ENCODE measurements at places on chromosomes 7 and 10. TPM values are rescaled to one million over a fixed set of nuclear protein-coding genes. Genes with fewer than 3 reads are reported as not detected.

Gene CDC14C
- total RNA-seq, result not detected

Gene RNF32
- 1.3 TPM for total RNA-seq

Gene EPHB4
- total RNA-seq, result 21.4 TPM

Gene TOMM7
- 210 TPM for total RNA-seq

Gene GIMAP7
- 15.7 TPM for total RNA-seq

Gene GNAT3
- total RNA-seq, result not detected

Gene EPO
- total RNA-seq, result not detected

Gene FAM131B
- total RNA-seq, result 0.48 TPM

Gene INHBA
- 0.59 TPM for total RNA-seq

Gene HMX2
- total RNA-seq, result not detected

Gene CC2D2B
- 2.9 TPM for total RNA-seq

Gene STEAP1B
- total RNA-seq, result 0.66 TPM

Gene ENTPD1
- total RNA-seq, result 18.4 TPM

Gene TMEM26
- 19.0 TPM for total RNA-seq

Gene FAM221A
- 18.1 TPM for total RNA-seq

GRCh38 chr7:77752016-77752415 lies 46.2 kb downstream of the TMEM60 start:
- DNase-seq, result no peak

DNA sequence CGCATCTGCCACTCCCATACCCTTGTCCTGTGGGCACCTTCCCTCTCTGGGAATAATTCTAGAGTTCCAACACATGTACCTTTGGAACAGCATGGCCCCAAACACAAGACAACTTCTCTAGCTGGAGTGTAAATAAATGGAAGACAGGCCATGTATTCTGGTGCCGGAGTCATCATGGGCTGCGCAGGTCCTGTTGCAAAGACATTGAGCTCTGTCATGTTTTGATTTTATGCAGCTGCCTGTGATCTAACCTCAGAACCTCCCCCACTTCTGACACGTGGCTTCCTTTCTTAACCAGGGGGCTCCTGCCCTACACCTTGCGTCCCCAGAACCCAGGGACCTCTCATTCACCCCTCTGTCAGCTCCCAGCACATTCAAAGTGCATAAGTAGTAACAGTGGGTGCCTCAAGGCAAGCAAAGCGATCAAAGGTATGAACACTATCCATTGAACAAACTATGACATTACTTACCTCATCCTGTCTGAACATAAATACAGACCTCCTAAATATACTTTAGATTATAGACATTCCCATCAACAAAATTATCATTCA lies 219.9 kb downstream of the FGFR2 start:
- no peak for DNase-seq

DNA sequence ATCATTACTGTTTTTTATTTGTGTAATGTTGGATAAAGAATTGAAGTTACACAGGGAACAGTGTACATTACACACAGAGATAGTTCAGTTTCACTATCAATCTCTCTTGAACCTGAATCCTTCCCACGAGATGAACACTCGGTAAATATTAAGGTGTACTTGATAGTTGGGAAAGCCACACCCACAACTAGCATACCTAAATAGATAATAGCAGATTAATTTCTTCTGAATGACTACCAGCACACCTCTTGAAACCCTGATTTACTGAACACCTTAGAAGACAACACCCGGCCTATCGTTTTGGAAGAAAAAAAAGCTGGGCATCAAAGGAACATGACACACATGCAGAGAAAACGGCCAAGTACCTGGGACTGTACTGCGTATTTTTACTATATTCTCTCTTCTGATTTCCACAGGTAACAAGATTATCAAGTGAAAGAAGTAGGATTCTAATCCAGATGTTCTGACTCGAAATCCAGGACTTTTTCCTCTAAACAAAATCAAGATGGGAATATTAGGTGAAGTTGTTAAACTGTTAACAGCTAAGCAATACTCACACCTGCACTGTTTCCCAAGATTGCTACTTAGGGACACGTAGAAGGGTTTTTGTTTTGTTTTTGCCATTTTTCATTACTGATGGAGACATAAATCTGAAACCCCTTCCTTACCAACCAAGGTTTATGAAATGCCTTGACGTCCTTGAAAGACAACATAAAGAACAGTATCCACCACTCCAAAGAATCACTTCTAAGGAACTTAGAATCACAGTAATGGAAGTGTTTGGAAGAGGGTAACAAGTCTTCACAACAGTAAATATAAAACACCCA lies 1.0 kb downstream of the CCDC186 start:
- no peak for DNase-seq

GRCh38 chr10:42924484-42924883 lies 141.9 kb downstream of the BMS1 start:
- DNase-seq, result no peak

DNA sequence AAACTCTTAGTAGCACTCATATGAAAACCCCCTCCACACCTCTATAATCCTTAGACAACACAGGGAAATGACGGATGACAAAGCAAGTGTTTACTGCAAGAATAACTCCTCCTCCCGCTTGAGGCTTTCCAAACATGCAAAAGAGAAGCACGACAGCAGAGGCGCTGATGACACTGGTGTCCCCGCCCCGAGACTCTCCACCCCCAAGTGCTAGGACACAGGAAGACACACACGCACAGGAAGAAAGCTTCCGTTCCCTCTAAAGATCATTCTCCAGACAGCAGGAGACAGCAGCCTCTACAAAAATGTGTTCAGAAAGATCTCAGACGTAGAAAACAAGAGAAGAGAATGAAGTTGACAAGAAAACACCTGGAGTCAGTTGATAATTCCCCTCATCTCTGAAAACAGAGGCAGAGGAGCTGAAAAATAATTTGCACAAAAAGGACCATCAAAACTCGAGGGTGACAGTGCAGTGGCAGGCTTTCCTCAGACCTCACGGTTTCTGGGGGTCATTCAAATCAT lies 90.2 kb downstream of the DLG5 start:
- peak; percentile 69 for DNase-seq

- DNase-seq, result no peak
Observed at GRCh38 chr10:3886191-3886590, 101.2 kb upstream of the KLF6 start.

DNA sequence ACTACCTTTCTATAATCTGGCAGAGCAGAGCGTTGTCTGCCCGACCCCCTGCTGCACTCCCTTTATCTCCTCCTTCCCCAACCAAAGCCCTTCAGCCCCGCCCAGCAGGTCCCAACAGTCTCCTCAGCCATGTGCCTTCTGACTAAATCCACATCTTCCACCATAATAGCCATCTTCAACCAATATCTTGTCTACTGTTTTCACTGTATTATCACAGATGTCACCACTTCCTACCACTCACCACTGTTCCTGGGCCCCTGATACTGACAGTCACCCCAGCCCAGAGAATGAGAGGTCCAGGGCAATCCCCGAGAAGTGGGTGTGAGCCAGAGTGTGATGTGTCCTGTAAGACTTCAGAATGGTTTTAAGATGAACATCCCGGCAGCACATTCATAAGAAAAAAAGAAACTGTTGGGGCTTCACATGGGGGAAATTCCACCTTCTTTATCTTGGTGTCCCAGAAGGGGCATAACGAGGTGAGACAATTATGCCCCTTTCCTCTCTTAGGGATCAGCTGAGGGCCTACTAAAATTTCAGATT lies 25.3 kb downstream of the CCDC6 start:
- DNase-seq, result no peak

GRCh38 chr10:18008986-18009385 lies 57.3 kb downstream of the SLC39A12 start:
- DNase-seq, result no peak

DNA sequence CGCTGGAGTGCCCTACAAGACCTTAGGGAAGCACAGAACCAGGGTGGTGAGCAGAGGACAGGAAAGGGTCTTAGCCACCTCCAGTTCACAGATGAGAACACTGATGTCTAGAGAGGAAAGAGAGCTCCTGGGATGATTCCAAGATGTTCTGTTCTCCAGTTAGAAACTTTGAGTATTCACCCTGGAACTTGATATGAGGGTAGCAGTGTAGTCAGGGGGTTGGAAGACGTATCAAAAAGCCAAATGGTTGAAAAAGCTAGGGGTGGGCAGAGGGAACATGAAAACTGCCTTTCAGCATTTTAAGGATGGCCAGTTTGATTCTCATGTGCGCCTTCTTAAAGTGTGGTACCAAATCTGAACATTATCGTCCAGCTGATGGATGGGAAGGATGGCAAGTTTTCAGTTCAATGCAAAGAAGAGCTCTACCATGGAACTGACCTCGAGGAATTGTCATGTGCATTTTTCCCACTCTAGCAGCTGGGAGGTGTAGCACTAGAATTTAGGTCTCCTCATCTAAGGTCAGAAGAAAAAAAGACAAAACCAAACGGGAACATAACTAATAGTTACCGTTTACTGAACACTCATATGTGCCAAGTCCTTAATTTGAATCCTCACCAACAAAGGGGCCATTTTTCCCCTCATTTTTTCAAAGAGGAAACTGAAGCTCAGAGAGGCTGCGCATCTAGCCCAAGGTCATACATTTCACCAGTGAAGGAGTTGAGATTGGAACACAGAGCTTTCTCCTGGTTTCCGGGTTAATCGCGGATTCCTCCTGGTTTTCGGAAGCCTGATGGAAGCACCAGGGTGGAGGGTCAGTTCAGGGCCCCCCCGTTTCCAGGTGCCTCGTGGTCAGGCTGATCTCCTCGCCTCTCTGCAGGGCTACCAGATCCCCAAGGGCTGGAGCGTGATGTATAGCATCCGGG lies 6.0 kb upstream of the CYP26A1 start:
- no peak for DNase-seq

DNA sequence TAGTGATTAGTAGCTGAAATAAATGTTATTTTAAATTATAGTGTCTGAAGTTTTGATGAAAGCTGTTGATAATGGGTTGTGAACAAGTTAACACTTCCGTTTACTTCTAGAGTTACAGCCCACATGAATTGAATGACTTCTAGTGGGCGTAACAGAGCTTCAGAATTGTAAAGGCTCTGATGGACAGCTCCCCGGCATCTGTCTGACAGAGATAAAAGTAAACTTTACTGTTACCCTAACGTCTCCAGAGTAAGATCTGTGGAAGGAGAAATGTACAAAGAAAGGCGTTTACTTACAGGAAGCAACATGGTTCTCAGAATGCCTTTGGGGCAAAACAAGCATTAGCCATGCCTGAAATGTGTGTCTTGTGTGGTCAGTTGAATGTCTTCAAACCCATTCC lies 124.4 kb downstream of the ADARB2 start:
- DNase-seq, result no peak

- DNase-seq, result no peak
Observed at GRCh38 chr7:142590830-142591457, 158.3 kb upstream of the PRSS1 start.

GRCh38 chr10:121302541-121303180 lies 295.6 kb downstream of the FGFR2 start:
- no peak for DNase-seq

GRCh38 chr10:71262027-71262426 lies 49.7 kb downstream of the UNC5B start:
- no peak for DNase-seq

DNA sequence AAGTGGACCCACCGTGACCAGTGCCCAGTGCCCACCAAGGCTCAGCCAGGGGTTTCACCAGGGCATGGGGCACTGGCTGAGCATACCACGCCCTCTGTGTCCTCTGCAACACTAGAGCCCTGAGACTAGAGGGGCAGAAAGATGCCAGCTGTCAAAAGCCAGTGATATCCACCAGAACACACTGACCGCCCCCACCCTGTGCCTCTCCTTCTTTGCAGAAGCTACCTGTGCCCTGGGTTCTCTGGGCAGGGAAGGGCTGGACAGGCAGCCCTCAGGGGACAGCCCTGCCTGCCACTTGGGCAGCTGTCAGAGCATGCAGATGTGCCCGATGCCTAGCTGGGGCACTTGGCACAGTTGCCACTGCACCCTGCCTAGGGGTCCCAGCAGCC lies 494 bp downstream of the VSIR start:
- DNase-seq, result no peak

GRCh38 chr7:129134356-129134987 lies 10.0 kb upstream of the TSPAN33 start:
- DNase-seq, result no peak

- DNase-seq, result no peak
Observed at GRCh38 chr7:47951374-47951773, 3.1 kb upstream of the PKD1L1 start.

DNA sequence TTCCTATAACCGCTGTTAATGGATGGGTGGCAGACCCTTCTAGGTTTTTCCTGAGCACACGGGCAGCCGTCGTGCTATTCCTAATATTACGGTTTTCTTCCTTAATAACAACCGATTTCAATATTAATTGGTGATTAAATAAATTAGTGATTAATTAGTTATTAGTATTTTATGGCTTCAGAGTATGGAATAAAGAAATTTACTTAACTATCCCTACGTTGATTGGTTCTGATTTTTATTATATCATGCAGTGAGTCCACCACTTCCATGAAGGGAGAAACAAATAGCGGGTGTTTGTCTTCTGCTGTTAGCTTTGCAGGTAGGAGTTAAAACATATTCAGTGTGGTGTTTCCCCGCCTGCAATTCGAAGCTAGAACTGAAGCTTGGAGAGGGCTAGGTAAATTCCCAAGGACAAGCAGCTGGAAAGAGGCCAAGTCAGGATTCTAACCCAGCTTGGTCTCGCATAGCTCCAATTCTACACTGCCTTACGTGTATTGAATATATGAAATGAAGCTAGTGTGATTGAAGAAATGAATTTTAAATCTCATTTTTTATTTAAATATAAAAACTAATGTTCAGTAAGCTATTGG lies 928 bp upstream of the CSTF2T start:
- no peak for DNase-seq

GRCh38 chr10:29067161-29067560 lies 221.7 kb upstream of the LYZL1 start:
- DNase-seq, result no peak

GRCh38 chr10:124124123-124124768 lies 30.8 kb upstream of the CHST15 start:
- DNase-seq, result no peak

GRCh38 chr7:24597014-24597413 lies 23.8 kb downstream of the PALS2 start:
- no peak for DNase-seq

- no peak for DNase-seq
Observed at GRCh38 chr7:111485701-111486380, 76.5 kb downstream of the IMMP2L start.

DNA sequence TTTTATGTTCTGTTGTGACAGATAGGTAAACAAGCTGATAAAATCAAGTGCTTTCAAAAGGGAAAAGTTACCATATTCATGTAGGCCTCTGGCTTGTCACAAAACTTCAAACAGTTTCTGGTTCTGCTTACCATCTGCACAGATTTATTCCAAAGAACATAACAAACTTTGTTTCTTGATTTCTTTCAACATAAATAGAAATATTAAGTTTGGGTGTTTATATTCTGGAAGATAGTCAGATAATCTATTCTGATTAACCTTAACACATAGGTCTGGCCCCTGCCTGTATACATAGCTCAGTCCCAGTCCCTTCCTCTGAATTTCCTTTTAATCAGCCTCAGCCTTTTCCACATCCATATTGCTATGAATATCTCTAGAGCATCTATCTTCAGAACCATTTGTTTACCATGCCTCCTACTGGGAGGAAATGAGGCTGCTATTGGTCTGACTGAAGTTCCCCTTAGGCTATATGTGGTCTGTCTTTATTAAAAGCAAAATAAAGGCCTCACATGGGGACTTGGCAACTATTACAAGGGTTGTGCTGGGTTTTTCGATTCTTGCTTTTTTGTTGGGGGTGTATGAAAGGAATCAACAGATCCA lies 319.0 kb downstream of the HPSE2 start:
- DNase-seq, result no peak
